ENCODE measurements at places on chromosomes 7 and 10. TPM values are rescaled to one million over a fixed set of nuclear protein-coding genes. Genes with fewer than 3 reads are reported as not detected.

- DNase-seq = no peak
Observed at GRCh38 chr10:95285556-95285955, 5.2 kb downstream of the PDLIM1 start.

Gene SP8
- 2.0 TPM for total RNA-seq

DNA sequence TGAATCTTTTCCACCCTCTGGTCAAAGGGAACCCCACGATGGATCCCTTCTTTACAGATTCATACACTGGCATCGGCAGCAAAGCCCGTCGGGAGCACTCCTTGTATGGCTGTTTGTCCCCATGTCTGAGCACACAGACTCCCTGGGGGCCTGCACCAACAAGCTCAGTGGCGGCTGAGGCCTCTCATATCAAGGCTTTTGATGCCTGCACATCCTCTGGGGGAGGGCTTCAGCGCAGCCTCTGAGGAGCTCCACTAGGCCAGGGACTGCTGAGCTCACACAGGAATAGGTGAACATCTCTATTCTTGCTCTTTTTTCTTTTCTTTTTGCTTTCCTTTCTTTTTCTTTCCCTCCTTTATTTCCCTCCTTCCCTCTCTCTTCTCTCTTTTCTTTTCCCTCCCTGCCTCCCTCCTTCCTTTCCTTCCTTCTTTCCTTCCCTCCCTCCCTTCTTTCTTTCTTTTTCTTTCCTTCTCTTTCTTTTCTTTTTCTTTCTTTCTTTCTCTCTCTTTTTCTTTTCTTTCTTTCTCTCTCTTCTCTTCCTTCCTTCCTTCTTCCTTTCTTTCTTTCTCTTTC, 174.6 kb downstream of the CCDC3 start:
- no peak for DNase-seq

- DNase-seq = no peak
Observed at GRCh38 chr10:116798859-116799258, 50.4 kb upstream of the ENO4 start.
